ENCODE measurements at places on chromosomes 1 and 21.

- DNase-seq, result no peak
Observed at GRCh38 chr1:165408518-165408917, 36.4 kb downstream of the RXRG start.

- no peak for DNase-seq
Observed at GRCh38 chr1:59639266-59639665, 175.5 kb upstream of the HOOK1 start.

- no peak for DNase-seq
Observed at GRCh38 chr1:150567341-150567716, 12.1 kb downstream of the MCL1 start.

DNA sequence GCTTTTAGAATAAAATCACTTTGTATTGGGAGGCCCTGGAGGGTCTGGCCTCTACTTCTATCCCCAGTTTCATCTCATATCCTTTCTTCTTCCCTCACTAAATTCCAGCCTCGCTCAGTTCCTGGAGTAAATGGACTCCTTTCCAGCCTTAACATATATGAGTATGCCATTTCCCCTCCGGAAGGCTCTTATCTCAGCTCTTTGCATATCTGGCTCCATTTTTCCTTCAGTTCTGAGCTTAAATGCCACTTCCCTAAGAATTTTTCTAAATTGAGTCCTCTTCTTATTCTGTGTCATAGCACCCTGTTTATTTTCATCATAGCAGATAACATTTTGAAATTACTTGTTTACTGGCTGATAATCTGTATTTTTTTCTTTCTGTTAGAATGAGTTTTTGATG lies 20.2 kb upstream of the DUSP10 start:
- DNase-seq, result no peak

DNA sequence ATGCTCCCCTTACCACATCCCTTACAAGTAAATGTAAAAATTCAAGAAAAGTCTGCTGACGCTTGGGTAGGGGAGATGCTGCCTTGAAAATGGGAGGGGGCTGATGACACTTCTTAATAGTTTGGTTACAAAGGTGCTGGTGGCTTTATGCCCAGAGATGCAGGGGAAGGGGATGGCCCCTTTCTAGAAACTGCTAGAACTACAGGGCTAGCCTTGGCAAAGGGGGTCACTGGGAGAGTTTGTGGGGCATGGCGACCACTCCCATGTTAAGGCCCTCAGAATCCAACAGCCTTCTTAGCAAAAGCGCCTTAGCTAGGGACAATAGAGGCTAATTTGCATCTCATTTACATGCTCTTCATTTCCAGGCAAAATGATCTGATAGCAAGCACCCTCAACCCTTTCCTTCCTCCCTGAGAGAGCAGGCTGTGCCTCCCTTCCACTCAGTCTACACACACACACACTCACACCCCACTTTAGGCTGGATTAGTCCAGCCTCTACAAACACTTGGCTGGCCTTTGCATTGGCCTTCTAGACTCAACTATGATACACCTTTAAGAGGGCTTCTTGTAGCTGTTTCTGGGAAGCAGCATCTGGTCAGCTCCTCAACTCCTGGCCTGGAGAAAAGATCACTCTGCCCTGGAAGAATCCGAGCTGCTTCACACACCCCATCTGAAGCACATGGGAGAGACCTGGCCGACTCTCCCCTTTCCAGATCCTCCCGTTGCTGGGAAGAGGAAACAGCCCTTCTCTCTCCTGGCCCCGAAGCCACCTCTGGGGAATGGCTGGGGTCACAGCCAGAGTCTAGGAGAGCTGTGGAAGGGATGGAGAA lies 1.7 kb downstream of the SEMA6C start:
- DNase-seq, result no peak

GRCh38 chr21:15732290-15732995 lies 2.7 kb downstream of the USP25 start:
- DNase-seq, result no peak

GRCh38 chr1:6535214-6535613 lies 19.1 kb downstream of the NOL9 start:
- no peak for DNase-seq

GRCh38 chr1:19882111-19883071 lies at the start of gene OTUD3:
Gene OTUD3 (plus strand): TSS chr1:19882395. CDS start chr1:19882514, 119 bp downstream.
- DNase-seq, result peak; percentile 91

DNA sequence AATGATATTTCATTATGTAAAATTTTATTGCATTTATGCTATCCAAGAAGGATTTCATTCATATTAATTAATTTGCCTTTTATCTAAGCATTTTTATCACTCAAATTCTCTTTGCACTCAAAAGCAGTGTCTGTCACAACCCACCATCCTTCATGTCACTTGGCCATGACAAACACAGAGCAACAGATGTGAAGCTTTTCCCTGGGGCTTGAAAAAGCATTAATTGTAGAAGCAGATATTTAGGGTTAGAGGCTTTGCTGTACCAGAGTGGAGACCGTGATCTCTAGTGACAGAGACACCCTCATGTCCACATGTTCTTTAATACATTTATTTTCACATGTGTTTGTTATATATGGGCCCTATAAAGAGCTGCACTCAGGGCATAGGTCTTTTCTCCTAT lies 230.5 kb downstream of the SPATA17 start:
- DNase-seq, result no peak

- no peak for DNase-seq
Observed at GRCh38 chr1:32878637-32879041, 7.7 kb upstream of the HPCA start.

DNA sequence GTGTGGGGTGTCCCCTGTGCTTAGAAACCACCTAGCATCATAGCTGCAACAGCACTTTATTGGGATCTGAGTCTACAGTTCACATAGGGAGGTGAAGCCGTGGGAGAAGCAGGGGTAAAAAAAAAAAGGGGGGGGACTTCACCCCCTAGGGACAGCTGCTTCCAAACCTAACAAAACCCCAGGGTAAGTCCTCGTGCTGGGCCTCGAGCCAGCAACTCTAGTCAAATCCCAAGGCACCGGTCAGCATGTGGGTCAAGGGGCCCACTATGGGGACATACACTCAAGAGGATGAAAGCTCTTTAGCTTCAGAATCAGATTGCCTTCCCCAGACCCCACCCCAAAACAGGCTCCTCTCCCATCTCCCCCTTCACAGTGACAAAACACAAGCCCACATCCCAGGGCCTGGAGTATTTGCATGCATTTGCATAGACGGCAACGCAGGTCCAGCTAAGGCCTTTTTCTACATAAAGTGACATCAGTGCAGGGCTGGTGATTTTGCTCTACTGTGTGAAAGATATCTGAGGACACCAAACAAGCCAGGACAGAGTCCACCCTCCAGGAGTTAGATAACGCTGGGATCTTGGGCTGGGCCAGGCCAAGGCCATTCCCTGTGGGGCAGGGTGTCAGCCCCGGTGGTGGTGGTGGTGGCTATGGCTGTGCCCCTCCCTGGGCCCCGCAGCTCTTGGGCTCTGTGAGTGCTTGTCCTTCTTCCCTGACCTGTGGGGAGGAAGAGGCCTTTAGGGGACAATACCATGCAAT lies 8.1 kb upstream of the PMVK start:
- DNase-seq, result no peak

GRCh38 chr1:5554111-5554510 lies 438.1 kb downstream of the NPHP4 start:
- DNase-seq, result no peak

DNA sequence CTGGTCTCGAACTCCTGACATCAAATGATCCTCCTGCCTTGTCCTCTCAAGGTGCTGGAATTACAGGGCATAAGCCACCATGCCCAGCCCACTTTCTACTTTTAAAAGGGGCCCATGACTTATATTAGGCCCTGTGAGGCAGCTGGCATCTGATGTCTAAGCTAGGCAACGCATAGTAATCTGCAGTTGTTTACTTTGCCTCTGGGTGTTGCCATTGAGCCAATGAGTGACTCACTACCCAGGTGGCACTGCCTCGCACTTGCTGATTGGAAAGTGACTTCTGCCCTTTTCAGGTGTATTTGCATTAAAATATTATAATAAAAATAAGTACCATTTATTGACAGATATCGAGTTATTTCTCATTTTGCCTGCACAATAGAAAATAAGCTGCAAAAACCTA lies 84.9 kb downstream of the KIF14 start:
- no peak for DNase-seq

GRCh38 chr1:44803312-44804095 lies 3.3 kb downstream of the PLK3 start:
- no peak for DNase-seq

DNA sequence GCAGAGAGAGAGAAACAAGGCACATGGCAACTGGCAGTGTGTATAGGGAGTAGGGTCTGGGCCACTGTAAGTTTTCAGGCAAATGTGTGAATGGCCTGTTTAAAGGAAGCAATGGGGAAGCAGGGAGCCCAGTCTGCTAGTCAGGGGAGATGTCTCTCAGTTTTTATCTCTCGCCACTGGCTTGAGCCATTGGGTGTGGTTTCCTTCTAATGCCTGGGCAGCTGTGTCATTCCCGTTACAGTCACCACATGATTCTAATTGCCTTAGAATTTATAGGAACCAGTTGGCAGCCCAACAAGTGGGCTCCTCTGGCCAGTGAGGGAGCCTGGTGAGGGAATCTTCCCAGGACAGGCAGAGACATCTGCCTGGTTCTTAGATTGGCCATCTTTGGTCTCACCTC lies 182.4 kb downstream of the DISC1 start:
- no peak for DNase-seq

- no peak for DNase-seq
Observed at GRCh38 chr1:155967341-155968050, 10.9 kb downstream of the ARHGEF2 start.
